Right renal pelvis (tissue), 4 donors: ENCODE measurements at places on chromosomes 12 and 14.

- no peak for DNase-seq
Observed at GRCh38 chr12:50924131-50924438, 28.3 kb upstream of the HIGD1C start.

- DNase-seq, result no peak
Observed at GRCh38 chr12:337039-337438, 52.1 kb downstream of the KDM5A start.

- DNase-seq, result no peak
Observed at GRCh38 chr12:2970744-2971143, 11.5 kb downstream of the TEAD4 start.

- no peak for DNase-seq
Observed at GRCh38 chr12:27517546-27517945, 6.5 kb upstream of the PPFIBP1 start.

DNA sequence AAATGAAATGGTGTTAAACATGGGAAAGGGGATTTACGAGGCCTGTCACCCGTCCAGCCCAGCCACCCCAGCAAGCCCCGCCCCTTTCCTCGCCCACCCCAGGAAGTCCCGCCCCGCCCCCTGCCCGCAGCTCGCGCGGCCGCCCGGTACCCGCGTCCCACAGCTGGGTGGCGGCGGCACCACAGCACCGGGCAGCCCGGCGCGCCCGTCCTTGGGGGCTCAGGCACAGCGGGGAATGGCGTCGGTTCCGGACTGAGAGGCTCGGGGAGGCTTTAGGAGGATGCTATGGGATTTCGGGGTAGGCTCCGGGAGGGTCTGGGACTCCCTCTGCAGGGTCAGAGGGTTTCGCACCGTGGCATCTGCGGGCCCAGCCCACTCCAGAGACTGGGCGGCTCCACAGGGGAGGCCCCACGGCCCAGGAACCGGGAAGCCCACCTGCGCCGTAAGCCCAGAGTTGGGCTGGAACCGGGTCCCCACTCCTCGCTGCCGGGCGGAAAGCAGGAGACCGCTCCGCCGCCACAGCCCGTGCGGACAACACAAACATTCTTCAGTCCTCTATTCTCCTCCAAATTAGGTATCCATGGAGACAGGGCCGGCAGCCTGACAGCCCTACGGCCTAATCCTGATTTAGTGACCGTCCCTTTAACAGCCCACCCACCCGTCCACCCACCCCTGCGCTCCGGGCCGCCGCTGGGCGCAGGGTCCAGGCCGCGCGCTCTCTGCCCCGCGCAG, 1.4 kb downstream of the FIGNL2 start:
- no peak for DNase-seq

DNA sequence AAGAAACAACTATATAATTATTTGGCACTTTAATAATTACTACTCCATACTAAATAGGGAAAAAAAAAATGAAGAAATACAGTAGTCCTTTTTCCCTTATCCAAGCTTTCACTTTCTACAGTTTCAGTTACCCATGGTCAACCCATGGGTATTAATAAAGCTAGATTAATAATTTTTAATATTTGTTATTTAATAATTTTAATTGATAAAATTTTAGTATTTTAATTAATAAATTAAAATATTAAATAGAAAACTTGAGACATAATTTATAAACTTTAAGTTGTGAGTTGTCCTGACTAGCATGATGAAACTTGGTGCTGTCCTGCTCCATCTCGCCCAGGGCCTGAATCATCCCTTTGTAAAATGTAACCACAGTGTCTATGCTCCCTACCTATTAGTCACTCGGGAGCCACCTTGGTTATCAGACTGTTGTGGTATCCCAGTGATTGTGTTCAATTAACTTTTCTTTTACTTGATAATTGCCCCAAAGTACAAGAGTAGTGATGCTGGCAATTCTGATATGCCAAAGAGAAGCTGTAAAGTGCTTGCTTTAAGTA, 71.8 kb downstream of the PAWR start:
- no peak for DNase-seq

- no peak for DNase-seq
Observed at GRCh38 chr14:22552827-22553076, 36.3 kb downstream of the DAD1 start.

DNA sequence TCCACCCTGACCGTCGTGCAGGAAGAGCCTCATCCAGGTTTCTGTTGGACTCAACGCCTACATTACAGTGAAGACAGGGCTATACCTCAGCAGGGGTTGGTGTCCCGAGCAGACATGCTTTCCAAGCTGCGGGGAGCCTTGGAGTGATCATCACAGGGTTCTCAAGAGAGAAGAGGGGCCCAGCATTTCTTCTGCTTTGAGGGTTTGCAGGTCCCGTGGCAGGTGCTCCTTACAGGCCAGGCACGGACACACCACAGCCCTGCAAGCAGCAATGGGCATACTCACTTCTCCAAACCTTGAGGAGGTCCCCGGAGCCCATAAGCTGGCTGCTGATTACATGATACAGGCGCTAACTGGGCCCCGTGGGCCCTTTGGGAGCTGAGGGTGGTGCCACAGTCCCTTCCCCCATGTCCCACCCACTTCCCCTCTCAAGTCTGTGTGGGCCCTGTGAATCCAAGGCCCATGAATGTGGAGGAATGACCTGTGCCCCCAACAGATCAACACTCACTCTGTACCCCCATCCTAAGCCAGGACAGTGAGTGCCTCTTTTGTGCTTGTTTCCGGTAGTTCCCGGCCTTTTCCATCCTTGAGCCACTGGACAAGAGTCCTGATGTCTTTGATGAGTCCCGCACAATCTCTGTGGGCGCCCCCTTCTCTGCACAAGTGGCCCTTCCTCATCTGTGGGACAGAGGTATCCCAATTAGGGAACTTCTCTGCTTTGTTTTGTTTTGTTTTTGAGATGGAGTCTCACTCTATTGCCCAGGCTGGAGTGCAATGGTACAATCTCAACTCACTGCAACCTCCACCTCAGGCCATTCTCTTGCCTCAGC, 1.1 kb downstream of the AQP2 start:
- no peak for DNase-seq

DNA sequence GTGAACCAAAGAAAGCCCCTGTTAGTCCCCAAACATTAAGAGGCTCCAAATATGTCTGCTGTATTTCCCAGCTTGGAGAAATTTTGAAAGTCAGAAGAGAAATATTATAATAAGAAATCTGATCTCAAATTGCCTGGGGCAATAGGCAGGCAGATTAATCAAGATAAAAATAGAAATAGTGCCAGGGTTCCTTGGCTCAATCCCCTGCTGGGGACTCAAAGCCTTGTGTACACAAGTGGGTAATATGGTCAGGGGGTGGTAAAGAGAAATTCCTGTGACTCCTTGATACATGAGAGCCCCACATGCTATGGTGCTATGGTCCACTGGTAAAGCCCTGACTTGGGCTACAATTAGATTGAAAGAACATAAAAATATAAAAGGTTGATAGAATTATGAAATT, 41.3 kb upstream of the ARID2 start:
- no peak for DNase-seq

- DNase-seq, result no peak
Observed at GRCh38 chr12:90174198-90174510, 465.5 kb upstream of the ATP2B1 start.

DNA sequence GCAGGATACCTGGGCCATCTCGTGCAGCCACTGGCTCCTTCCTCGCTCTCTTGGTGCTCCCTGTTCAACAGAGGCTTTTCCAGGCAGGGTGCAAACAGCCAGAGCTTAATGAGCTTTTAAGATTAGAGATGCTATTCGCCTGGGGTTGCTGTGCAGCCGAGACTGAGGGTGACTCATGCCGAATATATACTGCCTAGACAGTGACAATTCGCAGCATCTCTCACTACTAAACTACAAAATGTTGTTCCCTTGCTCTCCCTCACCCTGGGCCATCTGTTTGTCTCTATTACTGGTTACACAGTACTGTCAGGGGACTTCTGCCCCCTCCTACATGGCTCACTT, 26.0 kb upstream of the TESC start:
- DNase-seq, result no peak

DNA sequence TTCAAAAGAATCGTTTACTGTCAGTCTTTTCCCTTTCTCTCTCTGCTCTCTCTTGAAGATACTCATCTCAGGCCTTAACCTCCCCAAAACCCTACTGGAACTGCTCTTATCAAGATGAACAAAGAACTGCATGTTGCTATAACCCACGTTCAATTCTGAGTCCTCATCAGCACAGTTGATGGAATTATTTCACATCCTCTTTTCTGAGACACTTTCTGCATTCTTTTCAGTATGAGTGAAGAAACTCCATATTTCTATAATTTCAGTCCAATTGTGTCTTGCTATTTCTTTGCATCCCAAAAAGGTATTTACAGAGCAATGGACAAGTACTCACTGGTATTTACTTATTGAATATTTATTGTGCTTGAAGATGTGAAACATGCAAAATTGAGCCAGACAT, 160.1 kb upstream of the CPNE8 start:
- DNase-seq, result no peak

DNA sequence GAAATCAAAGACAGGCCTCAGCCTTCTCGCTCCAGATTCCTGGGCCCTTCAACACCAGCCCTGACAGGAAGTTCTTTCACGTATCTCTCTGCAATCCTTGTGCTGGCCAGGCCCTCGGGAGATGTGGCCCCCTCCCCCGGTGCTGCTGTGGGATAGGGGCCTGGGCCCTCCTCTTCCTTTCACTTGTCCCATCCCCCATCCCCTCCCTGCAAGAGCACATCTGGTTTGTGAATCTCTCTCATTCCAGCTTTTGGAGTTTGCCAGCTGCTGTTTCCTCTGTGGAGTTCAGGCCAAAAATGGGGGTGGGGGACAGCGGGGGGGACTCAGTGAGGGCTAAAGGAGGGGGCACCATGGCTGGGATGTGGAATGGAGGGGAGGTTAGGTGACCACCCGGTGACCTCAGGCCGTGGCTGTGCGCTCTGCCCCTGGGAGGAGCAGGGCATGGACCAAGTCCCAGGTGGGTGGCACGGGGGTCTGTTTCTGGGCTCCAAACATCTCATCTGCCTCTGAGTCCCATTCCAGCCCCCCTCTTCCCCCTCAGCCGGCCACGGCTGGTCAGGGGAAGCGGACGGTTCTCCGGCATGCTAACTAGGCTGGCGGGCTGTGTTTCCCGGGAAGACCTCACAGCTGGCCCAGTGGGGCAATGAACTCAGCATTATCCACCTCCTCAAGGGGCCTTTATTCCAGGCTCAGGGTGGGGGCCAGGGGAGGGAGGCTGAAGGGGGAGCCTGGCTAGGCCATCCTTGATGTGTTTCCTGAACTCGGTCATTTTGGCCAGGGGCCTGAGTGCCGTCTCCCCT, 7.4 kb downstream of the LRP1 start:
- DNase-seq, result no peak

DNA sequence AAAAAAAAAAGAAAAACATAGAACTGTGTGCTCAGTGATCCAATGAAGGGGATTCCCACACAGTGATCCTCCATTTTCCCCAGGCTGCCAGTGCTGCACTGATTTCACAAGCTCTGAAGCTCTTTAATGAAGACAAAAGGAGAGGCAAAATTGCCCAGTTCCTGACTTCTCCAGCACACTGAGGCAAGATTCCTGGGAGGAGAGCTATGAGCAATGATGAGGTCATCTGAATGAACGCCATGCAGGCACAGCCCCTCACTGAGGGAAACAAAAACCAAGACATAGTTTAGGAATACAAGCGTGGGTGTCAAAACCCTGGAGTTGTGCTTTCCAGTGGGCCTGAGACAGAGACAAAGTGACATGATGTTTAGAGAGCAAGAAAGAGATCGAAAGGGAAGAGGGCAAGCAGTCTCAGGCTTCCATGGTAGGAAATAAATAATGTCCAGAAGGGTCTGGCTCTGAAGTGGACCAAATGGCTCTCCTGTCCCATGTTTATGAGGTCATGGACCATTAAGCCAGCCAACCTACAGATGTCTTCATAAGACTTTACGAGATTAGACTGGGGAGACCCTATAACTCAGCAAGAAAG, 40.9 kb upstream of the SMUG1 start:
- DNase-seq, result no peak

- no peak for DNase-seq
Observed at GRCh38 chr12:62471734-62472133, 5.1 kb downstream of the MON2 start.

- DNase-seq, result no peak
Observed at GRCh38 chr14:93706360-93706955, 81.8 kb downstream of the PRIMA1 start.

DNA sequence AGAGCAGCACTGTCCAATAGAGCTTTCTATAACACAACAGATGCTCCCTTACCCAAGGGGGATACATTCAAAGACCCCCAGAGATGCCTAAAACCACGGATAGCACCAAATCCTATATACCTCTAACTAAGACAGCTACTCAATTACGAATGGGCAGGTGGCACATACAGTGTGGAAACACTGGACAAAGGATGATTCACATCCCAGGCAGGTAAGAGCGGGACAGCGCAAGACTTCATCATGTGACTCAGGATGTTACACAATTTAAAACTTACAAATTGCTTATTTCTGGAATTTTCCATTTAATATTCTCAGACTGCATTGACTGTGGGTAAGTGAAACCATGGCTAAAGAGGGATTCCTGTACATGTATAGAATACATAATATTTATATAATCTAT, 5.5 kb upstream of the HCFC2 start:
- no peak for DNase-seq

- no peak for DNase-seq
Observed at GRCh38 chr12:6069437-6070093, 54.9 kb downstream of the VWF start.

DNA sequence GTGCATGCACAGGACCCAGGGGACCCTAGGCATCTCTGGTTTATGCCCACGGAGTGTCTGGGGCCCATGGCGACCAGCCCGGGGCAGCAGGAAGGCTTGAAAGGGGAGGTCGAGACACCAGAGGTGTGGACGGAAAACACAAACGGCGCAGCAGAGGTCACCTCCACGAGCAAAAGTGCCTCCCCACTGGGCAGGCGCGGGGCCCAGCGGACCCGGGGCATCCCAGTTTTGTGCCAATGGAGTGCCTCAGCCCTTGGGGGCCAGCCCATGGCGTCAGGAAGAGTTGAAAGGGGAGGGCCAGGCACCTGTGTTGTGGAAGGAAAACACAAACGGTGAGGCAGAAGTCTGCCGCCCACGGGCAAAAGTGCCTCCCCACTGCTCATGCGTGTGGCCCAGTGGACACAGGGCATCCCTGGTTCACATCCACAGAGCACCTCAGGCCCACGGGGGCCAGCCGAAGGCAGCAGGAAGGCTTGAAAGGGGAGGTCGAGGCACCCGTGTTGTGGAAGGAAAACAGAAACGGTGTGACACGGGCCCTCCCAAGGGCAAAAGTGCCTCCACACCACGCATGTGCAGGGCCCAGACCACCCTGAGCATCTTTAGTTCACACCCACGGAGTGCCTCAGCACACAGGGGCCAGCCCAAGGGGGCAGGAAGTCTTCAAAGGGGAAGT, 378.8 kb downstream of the ALG10 start:
- no peak for DNase-seq

GRCh38 chr14:68241862-68242487, 422.4 kb downstream of the RAD51B start:
- no peak for DNase-seq

GRCh38 chr12:75996861-75997447, 34.6 kb downstream of the PHLDA1 start:
- no peak for DNase-seq
